Activated naive CD8-positive, alpha-beta T cell treated with anti-CD3 and anti-CD28 coated beads, Interleukin-2, amount 50 U/mL, for 24 hours (primary cell): ENCODE measurements at places on chromosomes 4 and X.

- no peak for DNase-seq
Measured at GRCh38 chr4:185202984-185203485, 765 bp downstream of the CFAP97 start.

- no peak for DNase-seq
Measured at GRCh38 chrX:39985071-39985470, 112.7 kb downstream of the BCOR start.

DNA sequence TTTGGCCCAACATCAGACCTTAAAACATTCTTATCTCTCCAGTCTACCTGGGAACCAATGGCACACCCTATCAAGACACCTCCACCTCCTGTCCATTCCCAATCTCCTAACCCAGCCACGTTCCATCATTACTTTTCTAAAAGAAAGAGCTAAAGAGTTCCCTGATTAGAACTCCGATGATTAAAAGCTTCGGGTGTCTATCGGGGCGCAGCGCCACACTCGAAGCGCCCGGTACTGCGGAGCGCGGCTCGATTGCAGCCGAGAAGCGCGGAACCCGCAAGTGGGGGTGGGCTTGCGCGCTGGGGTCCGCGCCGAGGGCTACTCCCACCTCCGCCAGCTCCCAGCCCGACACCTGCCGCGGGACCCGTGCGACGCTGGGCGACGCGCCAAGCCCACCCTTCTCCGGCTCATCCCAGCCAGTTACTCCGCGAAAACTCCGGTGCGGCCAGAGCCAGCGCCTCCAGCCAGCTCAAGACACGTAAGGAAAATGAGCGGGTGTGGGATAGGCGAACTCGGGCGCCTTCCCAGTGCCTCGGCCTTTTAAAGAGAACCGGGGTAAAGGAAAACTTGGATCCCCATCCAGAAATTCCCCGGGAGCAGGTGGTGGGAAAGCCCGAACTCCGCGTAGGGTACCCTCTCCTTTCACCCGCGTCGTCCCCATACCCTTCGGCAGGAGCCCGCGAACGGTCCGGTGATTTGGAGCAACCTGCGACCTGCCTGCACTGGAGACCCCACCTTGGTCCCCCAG lies 593 bp downstream of the NPY1R start:
- DNase-seq = no peak

DNA sequence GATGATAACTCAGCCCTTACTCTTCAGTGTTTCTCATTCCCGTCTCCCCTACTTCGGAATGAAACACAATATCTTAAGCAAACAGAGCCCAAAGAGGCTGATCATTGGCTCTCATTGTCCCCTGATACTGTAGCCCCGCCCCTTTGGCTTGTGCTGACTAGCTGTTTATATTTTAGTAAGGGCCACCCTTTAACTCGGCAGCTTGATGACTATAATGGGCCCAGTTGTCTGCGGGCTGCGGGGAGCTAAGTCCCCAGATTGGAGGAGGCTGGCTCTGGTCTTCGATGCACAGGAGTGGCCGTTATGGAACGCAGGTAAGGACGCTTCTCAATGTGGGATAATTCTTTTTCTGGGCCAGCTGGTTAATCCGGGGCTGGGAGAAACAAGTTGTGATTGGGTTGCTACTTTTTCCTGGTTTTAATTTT lies at the start of gene TRIM2:
TSS of gene TRIM2 (plus strand) at position 197 of the 425 bp plus-strand sequence. CDS start at position 285, 88 bp downstream.
- DNase-seq = no peak

DNA sequence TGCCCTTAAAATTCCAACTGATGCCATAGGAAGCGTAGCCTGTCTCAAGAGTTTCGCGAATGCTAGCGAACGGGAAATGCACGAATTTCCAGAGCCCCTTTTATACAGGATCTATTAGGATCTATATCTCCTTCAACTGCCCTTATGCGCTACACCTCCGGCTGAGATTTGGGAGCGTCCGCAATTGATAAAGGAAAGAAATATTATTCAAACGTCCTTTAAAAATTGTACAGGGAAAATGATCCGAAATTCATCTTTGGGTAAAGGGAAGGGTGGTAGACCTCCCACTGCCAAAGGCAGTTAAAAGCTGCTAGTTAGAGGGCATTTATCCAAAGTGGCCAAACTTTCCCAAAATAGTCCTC lies 609 bp downstream of the NR3C2 start:
- DNase-seq = no peak

GRCh38 chrX:120015145-120016067 lies 62.1 kb downstream of the RHOXF2B start:
- DNase-seq = no peak

DNA sequence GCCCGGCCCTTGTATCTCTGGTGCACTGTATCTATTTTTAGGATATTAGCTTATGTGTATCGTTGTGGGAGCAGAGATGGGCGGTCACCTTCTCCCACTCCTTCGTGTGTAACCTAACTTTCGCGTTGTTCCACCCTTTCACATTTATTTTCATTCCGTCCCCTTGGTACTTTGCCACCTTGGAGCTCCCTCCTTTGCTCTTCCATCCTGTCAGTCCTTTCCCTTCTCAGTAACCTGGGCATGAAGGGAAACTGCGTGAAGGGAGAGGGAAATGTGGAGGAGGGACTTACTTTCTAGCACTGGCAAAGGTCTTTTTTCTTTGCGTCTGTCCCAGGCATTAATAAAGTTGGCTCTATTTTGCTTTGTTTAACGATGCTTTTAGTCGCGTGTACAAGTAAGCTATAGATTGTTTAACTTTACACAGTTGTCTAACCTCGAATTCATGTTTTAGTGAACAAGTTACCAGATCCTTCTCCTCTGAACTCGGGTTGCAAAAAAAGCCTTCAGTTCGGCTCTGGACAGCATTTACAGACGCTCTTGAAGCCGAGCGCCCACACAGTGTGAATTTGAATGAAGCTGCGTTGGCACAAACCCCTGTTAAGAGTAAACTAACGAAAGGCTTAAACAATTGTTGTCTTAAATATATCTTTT lies 3.9 kb downstream of the PCDH10 start:
- DNase-seq = no peak

DNA sequence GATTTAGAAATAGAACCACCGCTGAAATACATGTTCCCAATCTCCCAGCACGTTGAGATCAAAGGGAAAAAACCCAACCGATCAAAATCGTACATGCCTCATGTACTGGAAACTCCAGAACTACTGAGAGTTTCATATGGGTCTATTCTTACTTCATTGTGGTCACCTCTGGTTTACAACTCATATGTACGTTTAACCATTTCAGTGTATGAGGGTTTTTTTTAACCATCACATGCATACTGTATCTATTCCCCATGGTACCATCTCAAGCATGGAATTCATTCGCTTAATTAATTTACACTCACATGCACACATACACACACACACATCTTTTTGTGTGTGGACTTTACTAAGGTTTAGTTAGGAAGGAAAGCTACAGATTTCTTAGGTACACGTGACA lies 46.0 kb upstream of the CLNK start:
- DNase-seq = no peak

DNA sequence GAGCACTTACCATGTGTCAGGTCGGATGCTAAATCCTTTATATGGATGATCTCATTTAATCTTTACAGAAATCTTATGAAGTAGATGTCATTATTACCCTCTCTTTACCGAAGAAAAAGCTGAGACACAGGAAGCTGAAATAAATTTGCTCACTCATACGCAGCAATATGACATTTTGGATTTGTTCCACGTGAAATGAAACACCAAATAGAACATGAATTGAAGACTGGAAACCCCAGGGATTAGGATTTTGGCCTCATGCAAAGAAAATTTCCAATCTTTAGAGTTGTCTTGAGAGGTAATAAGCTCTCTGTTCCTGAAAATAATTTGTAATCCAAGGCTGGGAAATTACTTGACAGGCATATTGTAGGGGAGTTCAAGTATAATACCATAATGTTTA lies 354.4 kb upstream of the CLNK start:
- no peak for DNase-seq

- DNase-seq = no peak
Measured at GRCh38 chrX:121479406-121479805, 432.0 kb downstream of the GLUD2 start.

- DNase-seq = no peak
Measured at GRCh38 chr4:40540800-40541199, 88.9 kb downstream of the RBM47 start.

- no peak for DNase-seq
Measured at GRCh38 chr4:100421361-100421978, 96.4 kb downstream of the EMCN start.

GRCh38 chr4:165716472-165716871 lies 156.6 kb upstream of the TLL1 start:
- DNase-seq = no peak

DNA sequence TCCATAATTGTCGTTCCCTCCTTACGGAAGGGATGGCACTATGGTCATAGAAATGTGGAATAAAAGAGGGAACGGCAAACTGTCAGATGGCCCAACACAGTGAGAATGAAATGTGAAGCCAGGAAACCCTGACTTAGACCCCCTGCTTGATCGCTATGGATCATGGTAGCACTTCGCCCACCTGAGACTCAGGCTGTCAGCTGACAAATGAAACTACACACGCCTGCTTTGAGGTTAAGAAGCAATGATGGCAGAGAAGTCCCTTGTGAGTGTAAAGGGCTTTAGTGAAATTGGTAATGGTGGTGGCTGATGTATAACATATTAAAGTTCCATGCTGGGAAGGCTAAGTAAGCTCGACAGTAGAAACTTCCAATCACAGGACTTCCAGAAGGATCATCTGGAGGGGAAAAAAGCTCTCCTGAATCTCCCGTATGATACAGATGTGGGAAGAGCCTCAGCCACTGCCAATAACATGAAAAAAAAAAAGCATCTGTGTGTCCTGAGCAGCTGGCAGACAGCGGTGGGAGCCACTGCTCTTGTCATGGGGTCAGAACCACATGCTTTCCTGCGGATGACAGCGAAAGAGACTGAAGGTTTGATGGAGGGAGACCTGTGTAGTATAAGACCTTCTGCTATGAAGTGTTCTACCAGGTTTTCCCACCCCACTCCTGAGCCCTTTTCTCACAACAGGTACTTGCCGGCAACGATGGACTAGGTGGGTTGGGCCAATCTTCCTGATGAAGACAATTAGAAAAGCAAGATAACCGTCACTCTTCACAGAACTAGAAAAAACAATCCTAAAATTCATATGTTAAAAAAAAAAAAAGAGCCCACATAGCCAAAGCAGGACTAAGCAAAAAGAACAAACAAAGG lies 107.6 kb downstream of the AFAP1 start:
- no peak for DNase-seq

DNA sequence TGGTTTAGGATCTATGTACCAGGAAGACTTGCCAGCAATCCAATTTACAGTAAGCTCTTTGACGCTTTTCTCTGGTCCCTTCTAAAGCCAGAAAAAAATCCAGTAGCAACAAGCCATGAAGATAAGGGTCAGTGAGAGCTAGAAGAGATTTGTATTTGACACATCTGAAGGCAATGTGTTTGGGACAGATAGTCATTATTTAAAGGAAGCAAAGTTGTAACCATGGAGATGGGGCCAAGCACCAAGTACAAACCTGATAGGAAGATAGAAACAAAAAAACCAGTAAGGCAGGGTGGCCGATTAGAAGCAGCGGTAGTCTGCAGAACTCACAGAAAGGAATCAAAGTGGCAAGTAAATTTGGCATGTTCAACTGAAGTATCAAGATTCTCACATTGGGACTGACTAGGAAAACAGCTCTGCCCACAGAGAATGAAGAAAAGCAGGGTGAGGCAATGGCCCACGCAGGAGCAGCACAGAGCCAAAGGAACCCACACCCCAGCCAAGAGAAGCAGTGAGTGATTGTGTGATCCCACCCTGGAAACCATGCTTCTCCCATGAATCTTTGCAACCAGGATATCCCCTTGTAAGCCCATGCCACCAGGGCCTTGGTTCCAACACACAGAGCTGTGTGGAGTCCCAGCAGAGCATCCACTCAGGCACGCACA lies 12.9 kb upstream of the C4orf54 start:
- no peak for DNase-seq

DNA sequence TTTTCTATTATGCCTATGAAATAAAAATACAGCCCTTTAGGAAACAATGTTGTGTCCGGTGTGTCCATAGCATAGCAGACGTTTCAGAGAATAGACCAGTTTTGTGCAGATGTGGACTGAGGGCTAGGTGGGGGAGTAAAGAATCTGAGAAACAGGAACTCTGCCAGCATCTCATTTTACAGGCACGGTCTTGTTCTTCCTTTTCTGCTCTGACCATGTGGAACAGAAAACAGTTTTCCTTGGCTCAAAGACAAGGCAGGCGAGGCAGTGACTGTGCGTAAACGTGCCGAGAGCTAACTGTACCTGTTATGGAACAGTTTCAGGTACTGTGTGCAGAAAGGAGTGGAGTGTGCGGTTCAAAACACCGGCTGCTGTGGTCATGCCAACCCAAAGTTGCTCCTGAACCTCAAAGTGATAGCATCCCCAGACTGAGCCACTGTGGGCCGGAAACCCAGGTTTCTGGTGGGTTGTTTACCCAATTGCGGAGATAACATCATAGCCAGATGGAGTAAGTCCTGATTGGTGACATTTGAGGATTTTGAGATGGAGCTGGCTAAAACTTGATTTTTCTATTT lies 20.2 kb downstream of the CNGA2 start:
- DNase-seq = no peak

GRCh38 chr4:8239661-8240060 lies 29.9 kb upstream of the HTRA3 start:
- no peak for DNase-seq

GRCh38 chr4:26022346-26023202 lies 108.6 kb downstream of the SMIM20 start:
- no peak for DNase-seq

DNA sequence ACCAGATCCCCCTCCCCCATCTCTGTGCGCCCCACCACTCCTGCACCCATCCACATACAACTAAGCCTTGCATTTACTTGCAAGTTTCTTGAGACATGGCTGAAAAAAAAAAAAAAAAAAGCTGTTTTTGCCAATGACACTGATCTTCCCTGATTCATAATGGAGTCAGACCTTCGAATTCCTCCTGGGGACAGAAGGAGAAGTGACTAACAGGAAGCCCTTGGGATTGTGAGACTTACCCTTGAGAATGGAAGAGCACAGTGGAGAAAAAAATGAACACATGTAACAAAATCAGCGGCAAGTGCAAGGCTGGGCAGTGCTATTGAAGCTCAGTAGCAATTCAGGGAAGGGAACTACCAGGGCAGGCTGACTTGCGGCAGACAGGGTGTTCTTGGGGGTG lies 288.4 kb downstream of the BCOR start:
- no peak for DNase-seq

- no peak for DNase-seq
Measured at GRCh38 chrX:49204017-49204416, 4.0 kb upstream of the SYP start.
